ENCODE measurements at places on chromosomes 2 and 18.
A peak's percentile ranks its signal among the peaks of the same experiment; 100 is the strongest.

DNA sequence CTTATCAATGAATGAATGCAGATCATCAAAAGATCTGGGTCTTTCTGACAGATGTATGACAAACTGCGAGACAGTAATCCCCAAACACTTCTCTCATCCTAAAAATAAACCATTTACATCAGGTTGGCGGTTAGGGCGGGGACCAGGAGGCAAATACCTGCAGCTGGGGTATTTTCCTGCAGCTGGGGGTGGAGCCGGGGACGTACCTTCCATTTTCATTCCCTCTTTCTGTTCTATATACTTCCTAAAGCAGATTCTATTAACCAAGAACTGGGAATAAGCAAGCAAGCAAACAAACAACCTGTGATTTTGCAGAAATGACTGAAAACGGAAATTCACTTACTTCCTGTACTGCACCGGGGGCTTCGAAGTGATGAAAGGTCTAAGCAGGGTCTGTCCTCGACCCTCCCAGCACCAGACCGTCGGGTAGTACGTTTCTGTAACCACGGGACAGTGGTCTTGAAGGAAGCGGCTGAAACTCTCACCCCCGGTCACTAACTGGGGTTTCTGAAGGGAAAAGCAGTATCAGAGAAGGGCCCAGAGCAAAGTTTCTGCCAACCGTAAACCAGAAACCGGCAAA is 1.2 kb downstream of the ABHD3 start:
- peak; percentile 46 for DNase-seq

DNA sequence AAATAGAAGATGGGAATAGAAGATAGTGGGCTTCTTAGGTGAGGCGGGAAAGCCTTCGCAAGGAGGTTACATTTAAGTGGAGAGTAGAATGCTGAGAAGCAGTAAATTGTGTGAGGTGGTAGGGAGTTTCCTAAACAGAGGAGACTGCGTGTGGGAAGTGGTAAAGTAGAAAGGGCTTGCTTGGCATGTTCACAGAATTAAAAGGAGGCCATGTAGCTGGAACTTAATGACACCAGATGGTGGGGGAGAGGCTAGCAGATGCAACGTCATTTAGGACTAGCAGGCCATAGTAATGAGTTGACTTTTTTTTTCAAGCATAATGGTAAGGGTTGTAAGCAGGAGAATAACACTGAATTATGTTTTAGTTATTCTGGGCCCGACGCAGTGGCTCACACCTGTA is 13.0 kb upstream of the RTN4 start:
- peak; percentile 34 for DNase-seq

GRCh38 chr2:95375532-95376150 is 26.9 kb upstream of the FAHD2A start:
- DNase-seq = no peak

DNA sequence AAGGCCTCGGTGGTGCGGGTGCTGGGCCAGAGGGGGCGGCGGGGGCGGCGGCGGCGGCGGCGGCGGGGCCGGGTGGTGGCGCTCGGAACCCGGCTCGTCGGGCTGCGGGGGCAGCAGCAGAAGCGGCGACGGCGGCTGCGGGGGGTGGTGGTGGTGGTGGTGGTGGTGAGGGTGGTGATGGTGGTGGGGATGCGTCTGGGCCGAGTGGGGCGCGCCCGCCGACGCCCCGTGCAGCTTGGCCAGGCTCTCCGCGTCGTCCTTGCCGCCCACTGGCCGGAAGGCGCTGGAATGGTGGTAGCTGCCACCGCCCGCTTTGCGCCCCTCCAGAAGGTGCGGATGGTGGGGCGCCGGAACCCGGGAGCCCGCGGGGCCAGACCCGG is 4.4 kb downstream of the SKOR2 start:
- no peak for DNase-seq

GRCh38 chr2:47147021-47147420 is 8.1 kb downstream of the STPG4 start:
- DNase-seq = no peak

DNA sequence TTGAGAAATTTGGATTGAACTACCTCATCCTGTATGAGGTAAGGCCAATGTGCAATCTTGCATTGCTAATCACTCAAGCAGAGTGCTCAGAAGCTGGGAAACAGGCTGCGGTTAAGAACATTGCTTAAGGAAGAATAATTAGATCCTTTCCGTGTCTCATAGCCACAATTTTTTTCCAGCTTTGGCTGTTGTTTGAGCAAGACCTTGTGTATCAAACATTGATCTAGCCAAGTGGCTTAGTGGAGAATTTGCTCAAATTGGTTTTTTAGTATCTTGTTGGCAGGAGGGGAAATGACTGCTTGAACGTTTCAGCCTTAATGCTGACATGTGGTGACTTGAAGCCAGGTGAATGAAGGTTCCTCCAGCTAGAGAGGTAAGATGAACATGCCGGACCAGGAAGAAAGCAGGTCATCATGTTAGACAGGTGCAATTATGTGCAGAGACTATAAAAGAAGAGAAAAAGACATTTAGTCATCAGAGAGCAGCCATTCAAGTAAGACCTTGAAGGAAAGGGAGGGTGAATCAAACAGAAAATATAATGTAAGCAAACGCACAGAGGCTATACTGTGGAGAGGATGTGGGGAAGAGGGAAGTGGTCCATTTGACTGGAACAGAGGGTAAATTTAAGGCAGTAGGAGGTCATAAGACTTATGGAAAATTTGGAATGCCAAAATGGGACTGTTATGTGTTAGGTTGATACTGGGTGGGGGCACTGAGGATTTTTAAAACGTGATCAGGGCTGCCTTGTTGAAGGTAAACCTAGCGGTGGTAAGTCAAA is 98.9 kb upstream of the CYP1B1 start:
- DNase-seq = no peak

DNA sequence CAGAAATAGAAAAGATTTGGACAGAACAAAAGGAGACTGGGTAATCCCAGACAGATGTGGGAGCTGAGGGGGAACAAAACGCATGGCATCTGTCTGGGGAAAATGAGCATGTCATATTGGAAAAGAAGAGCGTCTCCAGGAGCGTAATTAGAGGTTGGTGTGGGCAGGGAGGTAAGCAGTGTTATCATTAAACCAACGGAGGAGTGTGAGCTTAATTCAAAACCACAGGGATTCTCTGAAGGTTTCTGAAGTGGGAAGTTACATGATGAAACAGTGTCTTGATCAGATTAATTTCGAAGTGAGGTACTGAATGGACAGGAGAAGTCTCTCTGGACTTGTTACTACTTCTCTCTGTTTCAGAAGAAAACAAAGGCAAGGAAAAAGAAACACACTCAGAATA is 53.3 kb downstream of the DTNB start:
- DNase-seq = no peak

Measured in CD4-positive, alpha-beta T cell treated with Interleukin-21 for 1 hour (primary cell).